ENCODE measurements at places on chromosomes 13 and 19. TPM values are rescaled to one million over a fixed set of nuclear protein-coding genes. Genes with fewer than 3 reads are reported as not detected.
A peak's percentile ranks its signal among the peaks of the same experiment; 100 is the strongest.

GRCh38 chr13:72651144-72651543, 76.3 kb downstream of the MZT1 start:
- no peak overlapping the region for H3K4me3 ChIP-seq
- H3K27ac ChIP-seq = no peak overlapping the region
- DNase-seq = no peak
- H3K36me3 ChIP-seq = no peaks in the 10 kb centered on the region
- H3K4me1 ChIP-seq = no peaks in the 10 kb centered on the region
- peaks cover 24% of the 10 kb centered on the region for H3K27me3 ChIP-seq

GRCh38 chr19:29890392-29890791, 51.6 kb upstream of the URI1 start:
- DNase-seq = no peak
- H3K36me3 ChIP-seq = no peaks in the 10 kb centered on the region
- H3K4me3 ChIP-seq = no peak overlapping the region

GRCh38 chr13:100636004-100636403, 38.6 kb downstream of the TMTC4 start:
- no peaks in the 10 kb centered on the region for H3K27me3 ChIP-seq
- peaks cover 39% of the 10 kb centered on the region for H3K36me3 ChIP-seq
- H3K27ac ChIP-seq = no peak overlapping the region
- DNase-seq = no peak

GRCh38 chr19:14786421-14786851, 8.1 kb upstream of the ADGRE2 start:
- H3K36me3 ChIP-seq = no peaks in the 10 kb centered on the region
- no peak overlapping the region for H3K4me3 ChIP-seq
- H3K27ac ChIP-seq = no peak overlapping the region
- peak; percentile 67 for DNase-seq
- H3K4me1 ChIP-seq = peaks cover 12% of the 10 kb centered on the region

DNA sequence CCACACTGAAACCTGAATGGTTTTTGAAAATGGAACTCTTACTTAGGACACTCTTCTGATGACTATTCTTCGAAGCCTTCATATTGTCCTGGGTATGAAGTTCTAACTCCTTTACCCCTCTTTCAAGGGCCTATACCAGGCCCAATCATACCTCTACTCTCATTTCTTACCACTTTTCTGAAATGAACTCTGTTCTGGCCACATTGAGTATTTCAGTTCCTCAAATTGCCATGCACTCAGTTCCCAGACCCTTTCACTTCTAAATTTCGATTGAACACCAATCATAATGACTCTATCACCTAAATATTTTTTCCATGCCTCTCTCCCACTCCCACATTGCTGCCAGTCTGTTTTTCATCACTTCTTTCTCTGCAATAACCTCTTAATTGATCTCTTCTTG, 53.7 kb downstream of the LACC1 start:
- no peak for DNase-seq
- H3K4me3 ChIP-seq = no peak overlapping the region
- H3K27ac ChIP-seq = no peak overlapping the region
- H3K27me3 ChIP-seq = peaks cover 24% of the 10 kb centered on the region
- H3K36me3 ChIP-seq = no peaks in the 10 kb centered on the region

DNA sequence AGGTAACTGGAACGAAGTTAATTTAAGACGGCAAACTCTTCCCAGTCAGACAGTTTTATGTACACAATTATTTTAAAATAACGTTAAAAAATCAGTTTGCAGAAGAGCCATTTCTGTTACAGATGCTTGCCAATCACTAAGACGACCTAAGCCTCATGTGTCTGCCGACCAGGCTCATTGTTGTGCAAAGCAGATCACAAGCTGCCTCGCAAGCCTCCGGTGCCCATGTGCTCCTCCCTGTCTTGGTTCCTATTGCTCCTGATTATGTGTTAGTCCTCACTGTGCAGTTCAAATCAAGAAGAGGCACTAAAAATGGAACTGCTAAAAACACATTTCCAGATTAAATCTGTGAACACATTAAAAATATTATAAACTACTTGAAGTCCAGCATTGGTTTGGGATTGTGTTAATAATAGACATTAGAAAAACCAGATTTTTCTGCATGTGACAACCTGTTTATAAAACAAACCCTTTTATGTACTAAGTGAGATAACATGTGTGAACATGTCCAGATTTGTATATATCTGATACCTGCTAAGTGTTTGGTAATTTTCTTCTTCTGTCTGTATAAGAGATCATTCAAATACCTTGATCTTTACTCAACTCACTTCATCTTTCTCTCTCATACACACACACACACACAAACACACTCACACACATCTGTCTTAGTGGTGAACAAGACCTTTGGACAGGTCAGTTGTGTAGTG, 81.9 kb upstream of the SLC15A1 start:
- H3K27ac ChIP-seq = no peak overlapping the region
- no peak for DNase-seq
- H3K4me1 ChIP-seq = no peaks in the 10 kb centered on the region
- H3K27me3 ChIP-seq = no peaks in the 10 kb centered on the region

DNA sequence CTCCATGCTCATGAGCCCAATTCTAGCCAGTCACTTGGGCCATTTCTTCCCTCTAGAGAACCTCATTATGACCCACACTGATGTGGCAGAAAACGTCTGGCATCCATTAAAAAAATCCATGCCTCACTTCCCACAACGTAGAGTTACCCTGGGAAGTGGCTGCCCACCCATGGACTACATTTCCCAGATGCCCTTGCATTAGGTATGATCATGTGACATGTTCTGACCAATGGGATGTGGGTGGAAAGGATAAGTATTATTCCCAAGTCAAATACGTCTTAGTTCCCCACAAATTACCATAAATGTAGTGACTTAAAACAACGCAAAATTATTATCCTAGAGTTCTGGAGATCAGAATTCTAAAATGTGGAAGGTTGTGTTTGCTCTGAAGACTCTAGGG, 47.9 kb upstream of the ZNRF4 start:
- no peak overlapping the region for H3K4me3 ChIP-seq
- no peaks in the 10 kb centered on the region for H3K36me3 ChIP-seq
- no peaks in the 10 kb centered on the region for H3K27me3 ChIP-seq
- no peak overlapping the region for H3K27ac ChIP-seq

DNA sequence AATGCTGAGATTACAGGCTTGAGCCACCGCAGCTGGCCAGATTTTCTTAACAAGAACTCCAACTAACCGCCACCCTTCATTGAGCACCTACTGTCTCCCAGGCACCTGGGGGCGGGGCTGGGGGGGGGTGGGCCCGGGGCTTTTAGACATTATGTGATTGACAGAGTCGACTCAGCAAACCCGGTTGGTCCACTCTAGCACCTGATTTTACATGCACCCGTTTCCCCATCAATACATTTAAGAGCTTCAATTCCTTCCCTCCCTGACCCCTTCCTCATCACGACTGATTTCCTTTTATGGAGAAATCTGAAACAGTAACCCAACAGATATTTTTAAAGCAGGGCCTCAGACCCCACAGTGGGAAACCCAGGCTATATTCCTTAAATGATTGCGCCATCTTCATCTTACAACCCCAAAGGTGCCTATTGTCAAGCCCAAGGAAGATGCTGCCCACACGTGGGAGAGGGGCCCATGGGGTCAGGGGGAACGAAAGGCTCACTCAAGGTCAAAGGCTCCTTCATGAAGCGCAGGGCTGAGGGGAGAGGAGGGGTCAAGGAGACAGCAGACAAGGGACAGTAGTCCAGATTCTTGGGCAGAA, 1.8 kb downstream of the INSR start:
- peaks cover 6% of the 10 kb centered on the region for H3K4me1 ChIP-seq
- peaks cover 2% of the 10 kb centered on the region for H3K36me3 ChIP-seq
- peaks cover 35% of the 10 kb centered on the region for H3K27me3 ChIP-seq
- peak overlapping the region; percentile 32 for H3K4me3 ChIP-seq
- no peak overlapping the region for H3K27ac ChIP-seq

DNA sequence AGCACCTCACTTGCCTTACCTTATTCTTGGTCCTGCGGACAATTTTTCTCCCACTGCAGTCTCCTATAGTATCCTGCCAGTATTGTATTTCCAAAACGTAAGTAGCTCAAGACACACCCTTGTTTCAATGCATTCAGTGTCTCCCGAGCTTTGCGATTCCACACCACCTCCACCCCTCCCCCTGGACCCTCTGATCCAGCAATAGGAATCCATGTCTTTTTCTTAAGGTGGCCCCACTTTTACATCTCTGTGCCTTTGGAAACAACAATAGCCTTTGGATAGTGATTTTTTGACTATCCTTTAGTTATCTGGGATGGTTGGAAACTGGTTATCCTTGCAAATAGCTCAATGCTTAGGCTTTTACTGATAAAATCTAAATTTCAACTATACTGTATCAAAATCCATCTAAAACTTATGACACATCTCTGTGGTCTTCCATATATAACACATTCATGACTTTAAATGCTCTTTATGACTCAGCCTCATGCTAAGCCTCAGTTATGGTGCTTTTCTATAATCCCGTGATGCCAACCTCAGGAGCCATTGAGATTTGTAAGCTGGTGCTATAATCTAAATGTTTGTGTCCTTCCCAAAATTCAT, 27.1 kb downstream of the FAM216B start:
- no peak overlapping the region for H3K4me3 ChIP-seq
- no peaks in the 10 kb centered on the region for H3K36me3 ChIP-seq
- H3K27ac ChIP-seq = no peak overlapping the region
- no peak for DNase-seq
- peaks cover 4% of the 10 kb centered on the region for H3K4me1 ChIP-seq

GRCh38 chr19:1183543-1184172, 9.6 kb upstream of the SBNO2 start:
- H3K4me1 ChIP-seq = peaks cover 16% of the 10 kb centered on the region
- no peak overlapping the region for H3K4me3 ChIP-seq
- H3K27me3 ChIP-seq = peaks cover 2% of the 10 kb centered on the region

DNA sequence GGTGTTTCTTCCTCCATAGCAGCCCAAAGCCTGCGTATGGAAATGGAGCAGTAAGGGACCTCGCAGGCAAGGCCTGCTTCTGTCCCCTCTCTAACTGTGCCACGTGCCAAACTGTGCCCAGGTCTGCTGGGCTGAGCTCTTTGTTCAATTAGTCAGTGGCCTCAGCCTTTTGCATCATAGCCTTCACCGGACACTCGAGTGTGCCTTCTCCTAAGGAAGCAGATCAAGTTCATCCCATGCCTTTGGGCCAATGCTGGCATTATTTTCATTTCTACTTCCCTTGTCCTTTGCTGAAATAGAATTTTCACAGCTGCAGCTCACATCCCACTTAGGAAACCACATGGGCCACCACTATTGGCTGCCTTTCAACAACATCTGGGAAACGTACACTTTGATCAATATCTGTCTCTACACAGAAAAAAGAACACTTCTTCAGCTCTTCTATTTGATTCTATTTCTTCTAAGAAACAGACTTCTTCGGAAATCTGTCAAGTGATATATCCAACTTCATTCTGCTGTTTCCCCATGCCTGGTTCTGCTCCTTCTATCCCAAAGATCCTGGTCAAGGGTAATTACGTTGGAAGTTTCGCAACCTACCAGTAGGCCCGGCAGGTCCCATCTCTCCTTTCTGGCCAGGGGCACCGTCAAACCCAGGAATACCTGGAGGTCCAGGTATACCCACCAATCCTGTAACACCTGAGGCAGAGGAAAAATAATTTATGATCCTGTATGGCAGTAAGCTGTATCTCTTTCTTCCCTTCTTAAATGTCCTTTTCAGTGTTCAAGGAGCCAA, 143.9 kb downstream of the COL4A1 start:
- no peaks in the 10 kb centered on the region for H3K36me3 ChIP-seq
- H3K27ac ChIP-seq = no peak overlapping the region
- no peak overlapping the region for H3K4me3 ChIP-seq
- H3K27me3 ChIP-seq = peaks cover 2% of the 10 kb centered on the region
- DNase-seq = no peak
- no peaks in the 10 kb centered on the region for H3K4me1 ChIP-seq

GRCh38 chr19:39246951-39247669, 1.5 kb downstream of the IFNL4 start:
- no peak overlapping the region for H3K27ac ChIP-seq
- H3K36me3 ChIP-seq = no peaks in the 10 kb centered on the region
- DNase-seq = peak; percentile 58
- H3K4me1 ChIP-seq = no peaks in the 10 kb centered on the region

DNA sequence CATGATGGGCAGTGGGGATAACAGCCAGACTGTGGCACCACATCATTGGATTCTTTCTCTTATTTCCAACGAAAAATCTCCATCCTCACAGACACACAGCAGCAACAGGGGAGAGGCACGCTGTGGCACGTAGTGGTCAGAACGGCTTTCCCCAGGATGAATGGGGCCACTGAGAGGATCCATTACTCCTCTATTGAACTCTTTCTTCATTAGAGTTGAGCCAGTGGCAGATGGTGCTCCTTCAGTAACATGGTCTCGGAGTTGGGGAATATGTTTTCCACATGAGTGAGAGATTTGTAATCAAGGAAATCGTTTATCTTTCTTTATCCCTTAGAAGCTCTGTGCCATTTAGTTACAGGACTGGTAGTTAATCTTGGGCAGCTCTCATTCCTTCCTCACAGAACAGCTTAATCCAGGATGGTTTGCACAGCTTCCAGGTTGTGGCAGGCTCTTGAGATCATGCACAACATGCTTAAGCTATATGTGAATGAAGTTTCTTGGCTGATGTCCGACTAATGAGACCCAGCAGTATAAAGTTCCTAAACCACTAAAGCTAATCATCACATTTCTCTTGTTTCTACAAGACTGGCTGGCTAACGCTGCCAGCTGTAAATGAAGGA, 180.5 kb upstream of the SLC10A2 start:
- DNase-seq = no peak
- no peak overlapping the region for H3K27ac ChIP-seq
- no peaks in the 10 kb centered on the region for H3K4me1 ChIP-seq
- no peaks in the 10 kb centered on the region for H3K36me3 ChIP-seq
- H3K27me3 ChIP-seq = no peaks in the 10 kb centered on the region
- no peak overlapping the region for H3K4me3 ChIP-seq

Gene LYPD3
- total RNA-seq = 4.1 TPM

Gene PDCD2L
- 50.8 TPM for total RNA-seq

Gene WDR62
- total RNA-seq = 24.9 TPM

Gene NOP53
- total RNA-seq = 222 TPM

Gene ADM5
- 8.6 TPM for total RNA-seq

Gene CEACAM5
- total RNA-seq = not detected

Gene CD33
- total RNA-seq = 8.7 TPM

Gene COX6B2
- total RNA-seq = not detected

Gene ZNF808
- total RNA-seq = 21.2 TPM

Gene GPR12
- total RNA-seq = not detected

Gene GPR4
- not detected for total RNA-seq
